Immature natural killer cell (primary cell): ENCODE measurements at places on chromosomes 1 and 21.

DNA sequence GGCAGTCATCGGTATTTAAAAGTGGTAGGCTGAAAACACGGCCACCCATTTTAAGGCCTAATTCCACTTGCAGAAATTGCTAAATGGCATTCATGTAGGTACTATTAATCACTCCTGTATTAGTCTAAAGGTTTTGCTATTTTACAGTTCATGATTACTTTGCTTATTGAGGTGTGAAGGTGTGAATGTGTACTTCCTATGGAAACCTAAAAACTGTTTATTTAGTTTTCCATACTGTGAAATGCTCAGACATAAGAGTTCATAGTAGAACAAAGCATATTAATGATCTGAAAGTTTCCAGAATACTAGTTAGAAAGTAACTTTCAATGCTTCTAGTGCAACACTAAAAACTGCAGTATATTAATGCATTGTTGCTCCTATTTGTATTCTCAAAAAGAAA is 69.8 kb downstream of the ITGB3BP start:
- DNase-seq = no peak

DNA sequence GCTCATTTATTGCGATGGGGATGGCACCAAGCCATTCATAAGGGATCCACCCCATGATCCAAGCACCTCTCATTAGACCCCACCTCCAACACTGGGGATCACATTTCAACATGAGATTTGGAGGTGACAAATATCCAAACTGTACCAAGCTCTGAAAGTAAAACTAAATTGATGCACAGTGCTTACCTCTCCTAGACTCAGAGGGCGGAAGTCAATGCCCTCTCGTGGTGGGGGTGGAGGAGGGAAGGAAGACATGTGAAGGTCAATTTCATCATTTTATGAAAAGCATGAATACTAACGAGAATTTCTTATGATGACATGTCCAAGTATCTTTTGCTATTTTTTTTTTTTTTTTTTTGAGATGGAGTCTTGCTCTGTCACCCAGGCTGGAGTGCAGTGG is 120.0 kb downstream of the PGBD5 start:
- DNase-seq = no peak

DNA sequence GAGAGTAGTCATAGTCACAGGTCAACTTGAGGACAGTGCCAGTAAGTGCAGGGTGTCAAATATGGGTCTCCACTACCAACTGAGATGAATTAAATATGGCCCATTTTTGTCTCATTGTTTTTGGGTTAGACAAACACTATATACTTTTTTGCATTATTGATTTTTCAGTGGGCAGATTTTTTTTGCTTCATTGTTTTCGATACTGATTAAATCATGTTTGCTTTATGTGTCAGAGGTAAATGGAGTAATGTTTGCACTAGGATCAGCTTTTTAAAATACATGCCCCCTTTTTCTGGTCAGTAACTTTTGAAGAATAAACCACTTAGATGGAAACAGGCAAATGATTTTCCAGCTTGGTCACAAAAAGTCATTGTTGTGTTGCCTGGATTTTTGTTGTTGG is 199.0 kb downstream of the USH2A start:
- no peak for DNase-seq

- DNase-seq = no peak
Observed at GRCh38 chr21:33663241-33663640, 20.9 kb downstream of the ITSN1 start.

DNA sequence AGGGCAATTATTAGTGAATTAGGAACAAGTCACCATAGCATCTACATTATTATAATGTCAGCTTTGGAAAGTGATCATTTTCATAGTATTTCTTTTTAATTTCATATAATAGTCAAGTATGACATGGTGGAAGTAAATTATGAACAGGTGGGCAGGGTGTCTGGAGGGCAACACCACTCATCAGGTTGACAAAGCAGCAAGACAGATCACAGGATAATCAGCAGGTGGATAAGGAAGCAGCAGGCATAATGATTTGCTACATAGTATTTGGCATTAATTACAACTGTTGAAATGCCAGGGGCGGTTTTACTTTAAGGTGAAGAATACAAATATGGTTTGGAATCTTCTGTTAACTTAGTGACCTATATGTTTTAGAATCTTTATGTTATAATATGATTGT is 1342.2 kb downstream of the PLA2G4A start:
- no peak for DNase-seq
